ENCODE measurements at places on chromosomes 13 and 19.

DNA sequence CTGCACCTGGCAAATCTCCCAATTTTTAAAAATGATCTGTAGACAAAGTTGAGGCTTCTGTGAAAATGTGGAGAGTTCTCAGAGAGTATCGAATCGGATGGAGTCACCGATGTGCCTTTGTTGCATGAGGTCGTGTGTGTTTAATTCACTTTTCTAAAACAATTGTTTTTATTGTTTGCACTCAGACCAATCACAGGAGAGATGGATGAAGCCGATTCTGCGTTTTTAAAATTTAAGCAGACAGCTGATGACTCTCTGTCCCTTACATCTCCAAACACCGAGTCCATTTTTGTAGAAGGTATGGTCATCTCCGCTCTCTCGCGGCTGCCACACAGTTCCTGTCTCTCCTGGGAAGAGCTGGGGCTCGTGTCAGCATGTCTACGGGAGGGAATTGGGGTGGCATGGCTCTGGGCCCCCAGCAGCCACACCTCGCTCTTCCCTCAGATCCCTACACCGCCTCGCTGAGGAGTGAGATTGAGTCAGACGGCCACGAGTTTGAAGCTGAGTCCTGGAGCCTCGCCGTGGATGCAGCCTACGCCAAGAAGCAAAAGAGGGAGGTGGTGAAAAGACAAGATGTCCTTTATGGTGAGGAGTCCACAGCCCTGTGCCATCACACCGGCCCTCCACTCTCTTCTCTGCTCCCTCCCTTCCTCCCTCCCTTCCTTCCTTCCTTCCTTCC, 47.2 kb downstream of the PEX11G start:
- DNase-seq = no peak

- peak; percentile 12 for DNase-seq
These were observed 389.3 kb downstream of the DACH1 start for GRCh38 chr13:71477735-71478134.

GRCh38 chr19:49216071-49216470, 58.5 kb downstream of the TRPM4 start:
- no peak for DNase-seq

GRCh38 chr13:48255954-48256353, 22.9 kb downstream of the ITM2B start:
- DNase-seq = no peak

DNA sequence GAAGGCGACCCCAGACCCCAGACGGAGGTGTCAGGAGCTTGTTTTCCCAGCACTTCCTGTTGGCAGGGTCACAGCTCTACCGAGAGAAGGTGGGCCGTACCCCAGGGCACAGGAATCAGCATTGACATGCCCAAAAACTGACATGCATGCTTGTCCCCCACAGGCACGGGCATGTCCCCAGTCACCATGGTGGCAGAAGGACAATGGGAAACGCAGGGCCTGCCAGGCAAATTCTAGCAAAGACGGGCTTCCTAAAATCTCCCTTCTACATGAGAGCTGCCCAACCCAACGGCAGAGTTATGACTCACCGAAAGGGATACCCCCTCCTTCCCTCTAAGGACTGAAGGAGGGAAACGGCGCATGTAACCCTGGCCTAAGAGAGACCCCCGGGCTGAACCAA, 18.5 kb downstream of the TSHZ3 start:
- DNase-seq = no peak

DNA sequence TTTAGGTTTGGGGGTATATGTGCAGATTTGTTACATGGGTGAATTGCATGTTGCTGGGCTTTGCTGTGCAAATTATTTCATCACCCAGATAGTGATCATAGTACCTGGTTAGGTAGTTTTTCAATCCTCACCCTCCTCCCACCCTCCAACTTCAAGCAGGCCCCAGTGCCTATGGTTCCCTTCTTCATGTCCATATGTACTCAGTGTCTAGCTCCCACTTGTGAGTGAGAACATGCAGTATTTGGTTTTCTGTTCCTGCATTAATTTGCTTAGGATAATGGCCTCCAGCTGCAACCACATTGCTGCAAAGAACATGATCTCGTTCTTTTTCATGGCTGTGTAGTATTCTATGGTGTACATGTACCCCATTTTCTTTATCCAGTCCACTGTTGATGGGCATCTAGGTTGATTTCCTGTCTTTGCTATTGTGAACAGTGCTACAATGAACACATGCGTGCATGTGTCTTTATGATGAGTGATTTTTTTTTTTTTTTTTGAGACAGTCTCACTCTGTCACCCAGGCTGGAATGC, 42.9 kb upstream of the POMP start:
- peak; percentile 57 for DNase-seq

DNA sequence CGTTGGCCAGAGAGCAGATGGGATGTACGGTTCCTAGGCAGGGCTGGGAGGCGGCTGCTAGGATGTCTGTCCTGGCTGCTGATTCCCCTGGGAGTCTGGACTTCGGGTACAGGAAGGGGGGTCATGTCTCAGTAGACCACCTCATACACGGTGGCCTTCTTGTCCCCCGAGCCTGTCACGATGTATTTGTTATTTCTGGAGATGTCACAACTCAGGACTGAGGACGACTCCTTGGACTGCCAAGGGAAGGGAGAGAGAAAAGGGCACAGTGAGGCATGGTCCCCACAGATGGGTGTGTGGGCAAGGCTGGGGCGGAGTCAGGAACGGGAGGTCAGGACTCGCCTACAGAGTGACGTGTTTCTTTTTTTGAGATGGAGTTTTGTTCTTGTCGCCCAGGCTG, 20.4 kb downstream of the TLE6 start:
- DNase-seq = no peak

DNA sequence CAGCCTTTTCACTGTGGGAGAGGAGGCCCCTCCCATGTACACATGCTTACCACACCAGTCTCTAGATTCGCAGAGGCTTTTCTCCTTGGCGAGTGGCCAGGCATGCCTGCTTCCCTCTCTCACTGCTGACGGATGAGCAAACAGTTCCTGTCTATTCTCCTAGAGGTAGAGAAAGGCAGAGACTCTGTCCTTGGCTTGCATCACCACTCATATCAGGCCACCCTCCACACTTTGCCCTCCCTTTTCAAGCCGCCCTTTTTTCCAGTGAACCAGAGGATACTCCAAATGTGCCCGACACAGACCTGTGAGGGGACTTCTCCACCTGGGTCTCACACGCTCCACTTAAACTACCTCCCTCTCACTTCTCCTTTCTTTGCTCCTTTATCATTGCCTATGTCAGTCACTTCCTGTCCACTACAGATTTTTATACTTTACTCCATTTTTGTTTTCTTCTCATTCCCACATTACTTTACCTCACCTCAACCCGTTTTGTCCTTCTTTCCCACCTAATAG, 284.6 kb downstream of the DNAJC15 start:
- peak; percentile 95 for DNase-seq

DNA sequence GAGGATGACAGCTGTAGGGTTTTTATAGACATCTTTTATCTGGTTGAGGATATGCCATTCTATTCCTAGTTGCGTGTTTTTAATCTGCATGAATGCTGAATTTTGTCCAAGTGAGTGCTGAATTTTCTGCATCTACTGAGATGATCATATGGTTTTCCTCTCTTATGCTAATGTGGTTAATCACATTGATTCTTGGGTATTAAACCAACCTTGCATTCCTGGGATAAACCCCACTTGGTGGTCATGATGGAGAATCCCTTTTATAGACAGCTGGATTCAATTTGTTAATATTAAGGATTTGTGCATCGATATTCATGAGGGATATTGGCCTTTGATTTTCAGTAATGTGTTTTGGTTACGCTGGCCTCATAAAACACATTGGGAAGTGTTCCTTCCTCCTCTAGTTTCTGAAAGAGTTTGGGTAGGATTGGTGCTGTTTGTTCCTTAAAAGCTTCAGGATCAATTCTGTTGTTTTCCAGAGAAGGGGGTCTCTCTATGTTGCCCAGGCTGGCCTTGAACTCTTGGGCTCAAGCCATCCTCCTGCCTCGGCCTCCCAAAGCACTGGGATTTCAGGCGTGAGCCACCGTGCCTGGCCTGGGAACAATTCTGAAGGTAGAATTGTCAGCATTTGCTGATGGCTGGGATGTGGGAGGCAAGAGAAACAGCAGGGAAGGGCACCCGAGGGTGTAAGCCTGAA, 7.3 kb upstream of the LINGO3 start:
- DNase-seq = no peak

GRCh38 chr13:97226788-97227627, 4.9 kb downstream of the MBNL2 start:
- peak; percentile 20 for DNase-seq

DNA sequence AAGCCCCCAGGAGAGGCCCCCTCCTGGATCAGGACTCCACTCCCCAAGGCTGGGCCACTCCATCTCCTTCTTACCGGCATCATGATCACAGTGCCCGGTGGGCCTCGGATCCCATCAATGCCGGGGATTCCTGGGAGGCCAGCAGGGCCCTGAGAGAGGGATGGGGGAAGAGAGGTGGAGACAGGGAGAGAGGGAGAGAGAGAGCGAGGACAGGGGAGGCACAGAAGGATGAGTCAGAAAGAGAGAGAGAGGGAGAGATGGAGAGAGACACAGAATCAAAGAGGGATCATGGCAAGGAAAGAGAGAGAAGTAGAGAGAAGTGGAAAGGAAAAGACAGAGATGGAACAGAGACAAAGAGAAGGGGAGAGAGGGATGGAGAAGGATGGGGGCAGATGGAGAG, 13.8 kb downstream of the COL5A3 start:
- DNase-seq = no peak

GRCh38 chr13:21636656-21637055, 32.7 kb upstream of the MICU2 start:
- DNase-seq = no peak

- no peak for DNase-seq
These were observed 107.0 kb downstream of the ZNF486 start for GRCh38 chr19:20273951-20274570.

DNA sequence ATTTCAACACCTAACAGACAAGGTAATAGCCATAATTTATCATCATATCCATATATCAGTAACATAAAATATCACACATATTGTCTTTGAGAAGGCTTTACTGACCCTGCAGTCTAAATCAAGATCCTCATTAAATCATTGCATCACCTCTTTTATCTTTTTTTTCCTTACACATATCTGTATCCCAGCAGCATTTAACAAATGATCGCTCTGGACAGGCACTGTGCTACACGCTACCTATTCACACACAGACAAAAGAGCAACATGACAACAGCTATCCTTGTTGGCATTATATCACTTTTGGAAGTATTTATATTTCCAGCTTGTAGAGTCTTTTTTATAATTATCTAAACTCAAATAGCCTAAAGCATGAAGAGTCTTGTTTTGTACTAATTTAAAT, 73.3 kb upstream of the NBEA start:
- no peak for DNase-seq

- DNase-seq = no peak
These were observed 2.9 kb downstream of the LIPE start for GRCh38 chr19:42424345-42424707.

DNA sequence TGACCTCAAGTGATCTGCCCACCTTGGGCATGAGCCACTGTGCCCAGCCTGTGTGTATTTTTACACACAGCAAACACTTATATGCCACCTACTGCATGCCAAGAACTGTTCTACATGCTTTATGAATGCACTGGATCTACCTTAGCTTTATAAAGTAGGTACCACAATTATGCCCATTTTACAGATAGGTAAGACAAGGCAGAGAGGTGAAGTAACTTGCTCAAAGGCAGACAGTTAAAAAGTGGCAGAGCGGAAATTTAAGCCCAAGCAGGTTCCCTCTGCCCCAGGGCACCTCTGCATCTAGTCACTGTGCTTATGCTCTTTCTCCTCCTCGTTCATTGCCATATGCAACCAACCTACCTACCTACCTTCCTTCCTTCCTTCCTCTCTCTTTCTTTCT, 10.5 kb downstream of the ADAMTS10 start:
- no peak for DNase-seq

DNA sequence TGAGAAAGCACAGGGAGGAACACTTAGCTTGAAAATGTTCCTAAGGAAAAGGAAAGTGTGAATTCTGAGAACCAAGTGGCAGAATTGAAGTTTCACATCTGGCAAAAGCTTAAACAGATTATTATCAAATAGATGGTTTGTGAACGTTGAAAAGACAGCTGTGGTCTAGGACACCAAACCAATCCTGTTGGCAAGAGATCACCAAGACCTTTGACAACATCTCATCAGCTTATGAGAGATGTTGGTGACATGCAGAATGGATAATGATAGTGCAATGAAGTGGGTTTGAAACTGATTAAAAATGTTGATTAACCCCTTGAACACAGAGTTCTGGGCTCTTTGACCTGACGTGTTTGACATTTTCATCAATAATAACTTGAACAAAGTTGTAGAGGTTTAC, 74.6 kb upstream of the GPR183 start:
- DNase-seq = no peak

DNA sequence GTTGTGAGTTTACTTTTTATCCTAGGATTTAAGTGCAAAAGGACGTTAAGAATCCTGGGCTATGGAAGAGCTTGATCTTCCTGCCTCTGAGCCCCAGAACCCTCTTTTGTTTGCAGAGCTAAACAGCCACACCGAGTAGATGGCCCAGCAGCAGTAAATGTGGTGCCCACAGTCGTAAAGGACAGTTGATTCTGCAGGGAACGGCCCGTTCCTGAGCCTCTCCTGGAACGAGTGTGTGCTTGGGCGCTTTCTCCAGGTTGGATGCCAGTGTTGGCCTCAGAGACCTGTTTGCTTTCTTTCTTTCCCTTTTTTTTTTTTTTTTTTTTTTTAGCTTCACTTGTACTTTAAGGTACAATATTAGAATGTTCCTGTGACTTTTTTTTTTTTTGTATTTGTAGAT, 41.7 kb downstream of the SPATA13 start:
- DNase-seq = no peak

- DNase-seq = no peak
These were observed 27.3 kb upstream of the ZNF254 start for GRCh38 chr19:24059563-24060295.

- no peak for DNase-seq
These were observed 3.2 kb downstream of the IFNL1 start for GRCh38 chr19:39299404-39299803.

DNA sequence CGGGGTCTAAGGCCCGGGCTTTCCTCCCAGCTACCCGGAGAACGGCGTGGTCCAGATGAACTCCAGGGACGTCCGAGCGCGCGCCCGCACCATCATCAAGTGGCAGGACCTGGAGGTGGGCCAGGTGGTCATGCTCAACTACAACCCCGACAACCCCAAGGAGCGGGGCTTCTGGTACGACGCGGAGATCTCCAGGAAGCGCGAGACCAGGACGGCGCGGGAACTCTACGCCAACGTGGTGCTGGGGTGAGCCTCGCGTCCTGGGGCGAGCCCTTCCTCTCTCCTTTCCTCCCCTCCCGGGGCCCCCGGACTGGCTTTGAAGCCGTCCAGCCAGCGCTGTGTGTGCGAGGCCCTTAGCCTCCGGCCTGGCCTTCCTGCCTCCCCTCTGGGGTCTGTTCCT, 23.4 kb downstream of the UHRF1 start:
- DNase-seq = no peak

GRCh38 chr13:94753327-94753726, 41.0 kb upstream of the SOX21 start:
- DNase-seq = no peak

Measured in suppressor macrophage (primary cell).